ENCODE measurements at places on chromosomes 2 and 18. TPM values are rescaled to one million over a fixed set of nuclear protein-coding genes. Genes with fewer than 3 reads are reported as not detected.

The SH3RF3 gene
- total RNA-seq = 1.4 TPM

The PAIP2B gene
- 2.3 TPM for total RNA-seq

The TUBA3D gene
- not detected for total RNA-seq

DNA sequence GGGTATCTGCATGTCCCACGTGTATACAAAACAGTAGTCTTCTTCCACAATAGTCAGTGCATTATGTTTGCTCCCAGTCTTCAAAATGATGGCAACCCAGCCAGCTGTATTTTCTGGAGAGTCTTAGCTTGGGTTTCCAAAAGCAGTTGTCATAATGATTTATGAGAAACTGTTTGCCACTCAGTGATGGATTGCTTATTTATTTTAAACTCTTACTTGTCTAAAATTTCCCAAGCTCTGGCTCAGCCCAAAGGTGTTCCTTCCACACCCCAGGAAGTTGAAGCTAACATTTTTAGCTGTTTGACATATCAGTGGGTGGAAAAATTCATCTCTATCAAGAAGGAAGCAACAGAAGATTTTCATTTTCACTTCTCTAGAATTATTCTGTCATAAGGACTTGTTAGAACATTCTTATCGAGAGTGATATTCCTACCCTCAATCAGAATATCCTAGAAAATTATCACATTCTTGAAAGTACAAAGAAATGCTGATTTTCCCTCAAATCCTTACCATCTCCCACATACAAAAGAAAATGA lies 78.8 kb downstream of the ASAP2 start:
- H3K36me3 ChIP-seq = no peaks in the 10 kb centered on the region
- H3K4me1 ChIP-seq = no peaks in the 10 kb centered on the region
- DNase-seq = no peak

The CYP27C1 gene
- not detected for total RNA-seq

GRCh38 chr2:156189584-156189983 lies 142.9 kb downstream of the NR4A2 start:
- peaks cover 8% of the 10 kb centered on the region for H3K4me1 ChIP-seq
- peaks cover 2% of the 10 kb centered on the region for H3K27me3 ChIP-seq
- no peak overlapping the region for H3K4me3 ChIP-seq
- H3K27ac ChIP-seq = no peak overlapping the region
- DNase-seq = no peak
- no peaks in the 10 kb centered on the region for H3K36me3 ChIP-seq

- H3K36me3 ChIP-seq = no peaks in the 10 kb centered on the region
- H3K4me1 ChIP-seq = no peaks in the 10 kb centered on the region
- H3K4me3 ChIP-seq = no peak overlapping the region
- peaks cover 4% of the 10 kb centered on the region for H3K27me3 ChIP-seq
Measured at GRCh38 chr18:8858888-8859511, 153.6 kb downstream of the MTCL1 start.

GRCh38 chr2:8431446-8432125 lies 250.3 kb upstream of the ID2 start:
- DNase-seq = no peak
- peaks cover 15% of the 10 kb centered on the region for H3K4me1 ChIP-seq
- no peak overlapping the region for H3K4me3 ChIP-seq
- H3K36me3 ChIP-seq = no peaks in the 10 kb centered on the region
- no peak overlapping the region for H3K27ac ChIP-seq

- no peak overlapping the region for H3K27ac ChIP-seq
- no peaks in the 10 kb centered on the region for H3K27me3 ChIP-seq
- no peak overlapping the region for H3K4me3 ChIP-seq
- DNase-seq = no peak
- H3K4me1 ChIP-seq = no peaks in the 10 kb centered on the region
- H3K36me3 ChIP-seq = no peaks in the 10 kb centered on the region
Measured at GRCh38 chr18:10936176-10937053, 213.0 kb downstream of the PIEZO2 start.

- no peak overlapping the region for H3K27ac ChIP-seq
- H3K27me3 ChIP-seq = peaks cover 7% of the 10 kb centered on the region
- H3K4me1 ChIP-seq = no peaks in the 10 kb centered on the region
Measured at GRCh38 chr2:72041638-72042111, 106.0 kb downstream of the CYP26B1 start.

DNA sequence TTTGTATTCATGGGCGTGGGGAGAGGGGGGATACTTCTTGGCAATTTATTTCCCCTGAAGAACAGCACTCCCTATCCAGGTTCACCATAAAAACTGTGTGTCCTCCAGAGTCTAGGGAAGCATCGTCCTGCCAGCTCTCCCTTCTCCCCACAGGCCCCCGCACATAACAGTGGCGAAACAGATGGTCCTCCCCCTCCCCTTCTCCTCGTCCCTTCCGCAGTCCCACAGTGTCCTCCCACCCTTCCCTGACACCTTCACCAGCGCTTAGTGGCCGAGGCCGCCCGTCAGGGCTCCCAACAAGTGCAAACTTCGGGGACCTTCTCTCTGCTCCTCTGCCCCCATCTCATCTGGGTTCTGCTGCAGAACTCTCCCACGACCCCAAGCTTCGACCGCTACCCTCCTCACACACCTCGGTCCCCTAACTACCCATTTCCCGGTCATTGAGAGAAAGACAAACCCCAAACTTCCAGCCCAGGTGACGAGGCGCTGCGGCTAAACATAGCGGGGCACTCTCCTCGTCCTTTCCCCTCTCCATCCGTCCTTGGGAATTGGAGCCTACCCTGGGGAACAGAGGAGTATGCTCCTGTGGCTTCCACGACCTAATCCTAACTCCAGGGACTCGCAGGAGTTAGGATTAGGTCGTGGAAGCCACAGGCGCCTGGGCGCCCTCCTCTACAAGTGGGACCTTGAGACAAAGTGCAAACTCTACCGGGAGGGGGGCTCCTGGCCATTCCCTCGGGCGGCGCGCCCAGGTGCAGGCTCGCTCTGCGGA lies 971 bp downstream of the ZNF385B start:
- H3K4me1 ChIP-seq = peaks cover 10% of the 10 kb centered on the region
- no peak overlapping the region for H3K27ac ChIP-seq
- H3K36me3 ChIP-seq = no peaks in the 10 kb centered on the region
- H3K27me3 ChIP-seq = peaks cover 56% of the 10 kb centered on the region
- DNase-seq = no peak
- no peak overlapping the region for H3K4me3 ChIP-seq

The RAD51AP2 gene
- total RNA-seq = not detected

GRCh38 chr2:45412754-45413379 lies 198.2 kb downstream of the SRBD1 start:
- DNase-seq = no peak
- no peaks in the 10 kb centered on the region for H3K4me1 ChIP-seq
- peaks cover 30% of the 10 kb centered on the region for H3K36me3 ChIP-seq
- no peaks in the 10 kb centered on the region for H3K27me3 ChIP-seq
- no peak overlapping the region for H3K4me3 ChIP-seq
- H3K27ac ChIP-seq = no peak overlapping the region

- H3K4me1 ChIP-seq = peaks cover 43% of the 10 kb centered on the region
- H3K36me3 ChIP-seq = peaks cover 29% of the 10 kb centered on the region
- no peak overlapping the region for H3K4me3 ChIP-seq
- H3K27ac ChIP-seq = peak overlapping the region; percentile 37
- DNase-seq = no peak
Measured at GRCh38 chr2:3217646-3218045, 160.0 kb downstream of the EIPR1 start.

- H3K4me1 ChIP-seq = no peaks in the 10 kb centered on the region
- H3K36me3 ChIP-seq = no peaks in the 10 kb centered on the region
- no peak for DNase-seq
- H3K4me3 ChIP-seq = no peak overlapping the region
Measured at GRCh38 chr2:77443076-77443475, 79.1 kb downstream of the LRRTM4 start.

GRCh38 chr2:136116151-136116812 lies 1.7 kb downstream of the CXCR4 start:
- DNase-seq = peak; percentile 81
- peak overlapping the region; percentile 94 for H3K4me3 ChIP-seq
- H3K27ac ChIP-seq = peak overlapping the region; percentile 38
- H3K27me3 ChIP-seq = no peaks in the 10 kb centered on the region
- H3K4me1 ChIP-seq = peaks cover 50% of the 10 kb centered on the region
- peaks cover 46% of the 10 kb centered on the region for H3K36me3 ChIP-seq

The SERPINB10 gene
- total RNA-seq = not detected

GRCh38 chr18:55319459-55320193 lies 268.4 kb downstream of the TCF4 start:
- H3K4me3 ChIP-seq = no peak overlapping the region
- H3K27me3 ChIP-seq = peaks cover 30% of the 10 kb centered on the region
- H3K36me3 ChIP-seq = peaks cover 3% of the 10 kb centered on the region
- no peak overlapping the region for H3K27ac ChIP-seq
- peaks cover 12% of the 10 kb centered on the region for H3K4me1 ChIP-seq
- no peak for DNase-seq

The CHRND gene
- not detected for total RNA-seq

DNA sequence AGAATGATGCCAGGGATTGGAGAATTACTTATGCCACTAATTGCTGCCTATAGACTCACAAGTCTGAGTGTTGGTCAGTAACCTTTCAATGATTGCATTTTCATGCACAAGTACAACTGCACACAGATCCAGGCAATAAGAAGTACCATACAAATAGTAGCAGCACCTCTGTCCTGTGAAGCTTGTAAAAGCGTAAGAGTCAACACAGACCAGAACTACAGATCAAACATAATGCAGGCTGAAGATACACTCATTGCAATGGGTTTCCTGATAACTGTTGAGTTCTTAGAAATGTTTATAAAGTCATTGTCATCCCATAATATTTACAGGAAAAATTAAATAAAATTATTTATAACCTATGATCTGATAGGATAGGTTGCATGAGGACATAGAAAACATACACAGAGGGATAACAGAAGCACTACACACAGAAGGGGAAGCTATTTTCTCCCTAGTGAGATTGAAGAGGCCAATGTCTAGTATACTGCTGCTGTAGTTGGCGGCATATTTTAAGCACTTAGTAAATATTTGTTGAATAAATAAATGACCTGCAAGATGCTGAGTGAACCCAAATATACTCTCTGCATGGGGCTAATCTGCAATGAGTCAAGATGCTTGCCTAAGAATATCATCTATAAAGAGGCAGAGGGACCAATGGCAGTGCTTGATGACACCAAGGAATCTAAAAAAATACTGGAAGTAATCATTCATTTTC lies 5.7 kb upstream of the PIK3C3 start:
- H3K27me3 ChIP-seq = peaks cover 19% of the 10 kb centered on the region
- no peaks in the 10 kb centered on the region for H3K36me3 ChIP-seq
- DNase-seq = no peak
- H3K4me3 ChIP-seq = no peak overlapping the region
- H3K4me1 ChIP-seq = peaks cover 13% of the 10 kb centered on the region

The BUB1 gene
- total RNA-seq = 115 TPM

The COLEC11 gene
- total RNA-seq = 0.18 TPM

- H3K4me1 ChIP-seq = no peaks in the 10 kb centered on the region
- no peaks in the 10 kb centered on the region for H3K36me3 ChIP-seq
- no peak overlapping the region for H3K27ac ChIP-seq
- no peak for DNase-seq
- no peak overlapping the region for H3K4me3 ChIP-seq
Measured at GRCh38 chr2:199895406-199895805, 15.7 kb upstream of the C2orf69 start.

Measured in activated CD4-positive, alpha-beta T cell treated with anti-CD3 and anti-CD28 coated beads for 36 hours (primary cell).